ENCODE measurements at places on chromosomes 7 and 10.
A peak's percentile ranks its signal among the peaks of the same experiment; 100 is the strongest.

DNA sequence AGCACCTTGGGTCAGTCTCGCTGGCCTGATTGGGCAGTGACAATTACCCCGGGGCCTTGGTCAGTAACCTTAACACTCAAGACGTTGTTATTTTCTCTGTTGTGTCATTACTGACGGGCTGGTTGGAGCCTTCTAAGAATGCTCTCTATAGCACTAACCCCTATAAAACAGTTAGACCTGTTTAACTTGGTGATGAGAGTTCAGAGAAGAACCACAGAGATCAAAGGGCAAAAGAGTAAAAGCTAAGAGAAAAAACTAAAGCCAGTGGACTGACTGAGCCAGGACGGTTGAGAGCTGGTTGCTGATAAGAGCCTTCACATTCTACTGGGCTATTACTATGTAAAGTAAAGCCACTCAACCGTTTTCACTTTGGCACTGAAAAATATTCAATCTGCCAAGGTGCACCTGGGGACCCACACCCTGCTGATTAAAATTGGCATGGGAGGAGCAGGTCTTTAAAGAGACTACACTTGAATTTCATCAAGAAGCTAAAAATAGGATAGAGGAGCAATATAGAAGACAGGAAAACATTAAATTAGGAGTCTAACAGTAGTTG, 13.6 kb upstream of the ITGB1 start:
- no peak for DNase-seq

GRCh38 chr10:73979809-73980433, 18.0 kb upstream of the VCL start:
- no peak for DNase-seq

GRCh38 chr10:63496561-63496960, 24.6 kb upstream of the REEP3 start:
- DNase-seq: no peak

GRCh38 chr7:43944286-43944685, 18.1 kb downstream of the UBE2D4 start:
- no peak for DNase-seq

- peak; percentile 27 for DNase-seq
These were observed 398 bp downstream of the DENND11 start for GRCh38 chr7:141701489-141702046.

DNA sequence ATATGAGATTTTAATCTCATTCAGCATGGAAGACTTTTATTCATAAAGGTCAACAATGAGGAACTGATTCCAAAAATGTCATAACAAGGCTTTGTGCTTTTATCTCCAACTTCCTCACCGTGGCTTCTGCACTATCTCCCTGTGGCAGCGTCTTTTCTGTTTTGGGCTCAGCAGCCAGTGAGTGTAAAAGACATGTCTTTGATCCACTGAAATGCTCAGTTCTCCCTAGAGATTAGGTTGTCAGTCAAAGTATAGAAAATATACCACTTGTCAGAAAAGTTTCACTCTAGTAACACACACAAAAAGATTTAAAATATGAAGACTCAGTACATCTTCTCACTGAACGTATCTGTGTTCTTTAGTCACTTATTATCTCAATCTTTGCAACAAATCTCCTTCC, 901.8 kb upstream of the ZWINT start:
- DNase-seq: no peak
